ENCODE measurements at places on chromosomes 1 and 21. TPM values are rescaled to one million over a fixed set of nuclear protein-coding genes. Genes with fewer than 3 reads are reported as not detected.

DFFB gene
- 10.6 TPM for polyA plus RNA-seq

OMA1 gene
- polyA plus RNA-seq: 33.7 TPM

TMEM269 gene
- polyA plus RNA-seq: 0.10 TPM

ASTN1 gene
- 3.0 TPM for polyA plus RNA-seq

DMBX1 gene
- not detected for polyA plus RNA-seq

RGS16 gene
- 2.3 TPM for polyA plus RNA-seq

C1orf226 gene
- 17.1 TPM for polyA plus RNA-seq

CFHR4 gene
- polyA plus RNA-seq: not detected

AURKAIP1 gene
- polyA plus RNA-seq: 88.4 TPM

ATP5PO gene
- 276 TPM for polyA plus RNA-seq

OR2W3 gene
- 0.51 TPM for polyA plus RNA-seq

TMEM125 gene
- polyA plus RNA-seq: 29.7 TPM

LCE6A gene
- not detected for polyA plus RNA-seq

HMGCS2 gene
- polyA plus RNA-seq: 71.7 TPM

MPZL1 gene
- 105 TPM for polyA plus RNA-seq

TSACC gene
- 0.81 TPM for polyA plus RNA-seq

NUDT4B gene
- 3.8 TPM for polyA plus RNA-seq

CELA2B gene
- not detected for polyA plus RNA-seq

AIRE gene
- polyA plus RNA-seq: 14.3 TPM

MMP23B gene
- polyA plus RNA-seq: 10.7 TPM

KRTAP10-3 gene
- not detected for polyA plus RNA-seq

MEAF6 gene
- 54.4 TPM for polyA plus RNA-seq

LRRC53 gene
- polyA plus RNA-seq: 0.25 TPM

Data from large intestine (tissue), 12 donors.